ENCODE measurements at places on chromosomes 6 and 20. TPM values are rescaled to one million over a fixed set of nuclear protein-coding genes. Genes with fewer than 3 reads are reported as not detected.

Gene CLVS2
- total RNA-seq = under 0.01 TPM

Gene ABHD16B
- not detected for total RNA-seq

Gene STX7
- total RNA-seq = 36.1 TPM

Gene FHL5
- total RNA-seq = not detected

Gene CEP250
- total RNA-seq = 32.7 TPM

Gene TMEM244
- total RNA-seq = not detected

Gene TNNC2
- not detected for total RNA-seq

Gene PPP1R3D
- 6.2 TPM for total RNA-seq

Gene MICA
- 42.5 TPM for total RNA-seq

Gene C2
- total RNA-seq = 0.19 TPM

Gene HCK
- not detected for total RNA-seq

Gene PAX1
- not detected for total RNA-seq

Gene SLC25A27
- total RNA-seq = 1.1 TPM

Gene DEFB119
- total RNA-seq = not detected

Gene CDH22
- not detected for total RNA-seq

Gene SEC63
- total RNA-seq = 24.0 TPM

Gene WFDC10A
- not detected for total RNA-seq

Gene ARFGEF3
- 1.7 TPM for total RNA-seq

Gene HEY2
- 1.1 TPM for total RNA-seq

Gene SASH1
- total RNA-seq = 79.2 TPM

Gene NKX2-4
- not detected for total RNA-seq

Gene DCDC2
- not detected for total RNA-seq

Gene LY6G6F
- not detected for total RNA-seq

Gene KHDC1
- 0.85 TPM for total RNA-seq

Gene BEND6
- total RNA-seq = 1.1 TPM

Gene ULBP2
- total RNA-seq = 6.9 TPM

Gene RUNX2
- not detected for total RNA-seq

Gene HRH3
- not detected for total RNA-seq

Gene ANGPT4
- total RNA-seq = not detected

Gene KIF25
- total RNA-seq = not detected

Gene CMTR1
- total RNA-seq = 26.6 TPM

Gene TRIM10
- total RNA-seq = not detected

Gene SLC17A3
- not detected for total RNA-seq

Gene CYP39A1
- total RNA-seq = 0.09 TPM

Gene MROH8
- 0.45 TPM for total RNA-seq

Gene MYB
- 0.09 TPM for total RNA-seq

Gene GABRR2
- 0.19 TPM for total RNA-seq

Gene AVP
- not detected for total RNA-seq
